ENCODE measurements at places on chromosomes 3 and 15. TPM values are rescaled to one million over a fixed set of nuclear protein-coding genes. Genes with fewer than 3 reads are reported as not detected.

DNA sequence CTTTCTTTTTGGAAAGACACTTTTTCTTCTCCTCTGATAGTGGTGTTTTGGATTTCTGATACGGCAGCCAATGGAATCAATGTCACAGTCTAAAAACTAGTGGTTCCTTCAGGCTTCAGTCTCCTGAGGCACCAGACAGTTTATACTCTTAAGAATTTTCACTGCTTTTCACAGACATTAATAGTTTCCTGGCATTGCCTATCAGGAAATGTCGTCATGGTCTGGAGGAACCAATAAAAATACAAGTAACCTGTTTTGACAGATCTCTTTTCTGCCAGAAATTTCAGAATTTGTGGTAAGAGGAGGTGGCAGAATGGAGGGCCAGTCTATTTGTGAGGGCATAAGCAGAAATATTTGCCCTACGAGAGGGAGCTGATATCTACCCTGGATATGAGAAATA lies 44.8 kb downstream of the FILIP1L start:
- no peak overlapping the region for H3K4me3 ChIP-seq
- no peak overlapping the region for H3K27ac ChIP-seq
- no peaks in the 10 kb centered on the region for H3K4me1 ChIP-seq
- no peak for DNase-seq
- H3K27me3 ChIP-seq: no peaks in the 10 kb centered on the region

DNA sequence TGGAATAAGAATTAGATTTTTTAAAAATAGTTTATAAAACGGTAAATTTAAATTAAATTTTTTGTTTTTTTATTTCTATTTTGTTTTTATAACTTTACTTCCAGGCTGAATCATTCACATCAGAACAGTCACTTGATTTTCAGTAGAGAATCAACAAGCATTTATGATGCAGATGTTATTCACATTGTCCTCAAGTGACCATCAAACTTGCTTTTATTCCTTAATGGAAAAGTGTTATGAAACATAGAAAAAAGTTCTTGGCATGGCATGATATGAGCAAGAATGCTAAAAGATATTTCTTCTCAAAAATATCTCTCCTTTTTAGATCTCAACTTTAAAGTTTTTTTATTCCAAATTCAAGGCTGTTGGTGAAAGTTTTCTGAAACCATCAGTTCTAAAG lies 70.9 kb upstream of the TGFBR2 start:
- H3K27me3 ChIP-seq: no peaks in the 10 kb centered on the region
- no peak for DNase-seq
- no peaks in the 10 kb centered on the region for H3K36me3 ChIP-seq
- H3K4me1 ChIP-seq: peaks cover under 1% of the 10 kb centered on the region
- H3K27ac ChIP-seq: no peak overlapping the region

- no peaks in the 10 kb centered on the region for H3K4me1 ChIP-seq
- DNase-seq: no peak
- no peaks in the 10 kb centered on the region for H3K36me3 ChIP-seq
- H3K27ac ChIP-seq: no peak overlapping the region
- H3K27me3 ChIP-seq: no peaks in the 10 kb centered on the region
- H3K4me3 ChIP-seq: no peak overlapping the region
These were observed 171.5 kb upstream of the GOLIM4 start for GRCh38 chr3:168267179-168267578.

GRCh38 chr3:184687363-184688015 lies 24.4 kb downstream of the MAGEF1 start:
- no peak overlapping the region for H3K4me3 ChIP-seq
- no peaks in the 10 kb centered on the region for H3K4me1 ChIP-seq
- H3K27ac ChIP-seq: peak overlapping the region; percentile 20
- no peak for DNase-seq

GRCh38 chr15:44813231-44813630 lies 76.9 kb downstream of the TRIM69 start:
- H3K4me1 ChIP-seq: peaks cover 24% of the 10 kb centered on the region
- no peaks in the 10 kb centered on the region for H3K36me3 ChIP-seq
- no peak overlapping the region for H3K4me3 ChIP-seq
- peak overlapping the region; percentile 75 for H3K27ac ChIP-seq

IL17RB gene
- 11.8 TPM for total RNA-seq

All from liver (tissue), 10 donors.